ENCODE measurements at places on chromosomes 2 and 18.

DNA sequence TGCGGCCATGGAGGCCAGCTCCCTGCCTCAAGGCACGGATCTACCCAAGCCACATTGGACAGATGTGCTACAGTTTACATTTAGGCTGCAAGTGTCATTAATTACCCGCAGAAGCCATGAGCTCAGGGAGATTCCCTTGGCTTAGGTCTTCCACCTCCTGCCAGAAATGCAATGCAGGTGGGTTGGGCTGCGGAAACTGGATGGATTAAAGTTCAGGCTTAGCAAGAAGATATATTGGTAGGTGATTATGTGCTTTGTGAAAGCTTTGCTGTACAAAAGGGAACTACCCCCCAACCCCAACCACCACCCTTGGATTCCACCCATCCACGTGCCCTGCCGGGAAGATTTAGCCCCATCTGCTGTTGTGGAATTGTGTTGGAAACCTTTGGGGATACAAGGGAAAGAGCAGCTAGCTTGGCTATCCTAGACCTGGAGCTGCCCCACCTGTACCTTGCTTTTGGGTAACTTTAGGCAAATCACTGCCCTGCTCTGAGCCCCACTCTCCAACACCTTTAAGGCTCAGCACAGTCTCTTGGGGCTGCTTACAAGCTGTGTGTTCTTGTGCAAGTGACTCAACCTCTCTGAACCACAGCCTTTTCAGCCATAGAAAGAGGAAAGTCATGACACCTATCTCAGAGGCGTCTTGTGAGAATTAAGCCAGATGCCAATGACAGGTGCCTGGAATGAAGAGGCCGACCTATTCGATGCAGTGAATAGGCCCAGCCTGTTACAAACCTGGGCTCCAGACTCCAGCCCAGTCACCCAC lies 141.6 kb upstream of the GLI2 start:
- no peak for DNase-seq

GRCh38 chr2:15899327-15899612 lies 41.1 kb upstream of the MYCN start:
- no peak for DNase-seq

GRCh38 chr18:3449512-3450011 lies 410 bp upstream of the TGIF1 start:
- peak; percentile 77 for DNase-seq

- DNase-seq: peak; percentile 36
Observed at GRCh38 chr2:71935262-71935848, 212.3 kb downstream of the CYP26B1 start.

DNA sequence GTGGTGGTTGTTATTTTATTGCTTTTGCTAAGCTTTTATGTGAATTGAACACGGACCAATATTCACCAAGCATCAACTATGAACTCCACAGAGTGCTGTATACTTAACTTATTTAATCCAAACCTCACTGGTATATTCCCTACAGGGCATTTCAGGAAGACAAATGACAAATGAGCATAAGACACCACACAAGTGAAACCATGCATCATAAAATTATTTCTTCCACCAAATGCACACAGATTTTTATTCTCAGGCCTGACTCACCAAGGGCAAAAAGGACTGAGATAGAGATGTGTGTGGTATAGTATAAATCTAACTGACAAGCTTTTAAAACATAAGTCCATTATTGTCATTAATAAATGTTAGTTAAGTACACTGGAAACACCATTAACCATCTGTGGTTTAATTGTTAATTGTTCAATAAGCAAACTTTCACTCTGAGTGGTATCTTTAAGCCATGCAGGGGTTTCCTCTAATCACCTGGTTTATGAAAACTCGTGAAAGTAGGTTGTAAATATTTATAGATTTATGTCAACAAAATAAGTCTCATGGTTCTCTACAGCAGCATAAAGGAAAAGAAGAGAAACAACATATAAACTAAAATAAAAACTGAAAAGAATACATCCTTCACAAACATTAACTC lies 77.6 kb upstream of the CRIM1 start:
- DNase-seq: no peak

DNA sequence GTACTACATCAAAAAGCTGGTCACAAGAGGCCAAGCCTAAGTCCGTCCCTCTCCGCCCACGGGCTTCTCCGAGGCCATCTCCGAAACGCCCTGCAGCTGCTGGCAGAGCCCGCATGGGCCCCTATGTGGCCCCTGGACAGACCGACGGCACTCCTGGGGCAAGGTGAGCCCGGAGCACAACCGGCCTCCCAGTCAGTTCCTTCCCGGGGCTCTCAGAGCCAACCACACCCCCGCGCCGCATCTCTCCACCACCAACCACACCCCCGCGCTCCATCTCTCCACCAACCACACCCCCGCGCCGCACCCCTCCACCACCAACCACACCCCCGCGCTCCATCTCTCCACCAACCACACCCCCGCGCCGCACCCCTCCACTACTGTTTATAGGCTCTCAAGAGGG lies 93.5 kb downstream of the ZNF516 start:
- DNase-seq: no peak

Measured in HT1080 (cell line).